HFFc6 (cell line): ENCODE measurements at places on chromosomes 2 and 18.

DNA sequence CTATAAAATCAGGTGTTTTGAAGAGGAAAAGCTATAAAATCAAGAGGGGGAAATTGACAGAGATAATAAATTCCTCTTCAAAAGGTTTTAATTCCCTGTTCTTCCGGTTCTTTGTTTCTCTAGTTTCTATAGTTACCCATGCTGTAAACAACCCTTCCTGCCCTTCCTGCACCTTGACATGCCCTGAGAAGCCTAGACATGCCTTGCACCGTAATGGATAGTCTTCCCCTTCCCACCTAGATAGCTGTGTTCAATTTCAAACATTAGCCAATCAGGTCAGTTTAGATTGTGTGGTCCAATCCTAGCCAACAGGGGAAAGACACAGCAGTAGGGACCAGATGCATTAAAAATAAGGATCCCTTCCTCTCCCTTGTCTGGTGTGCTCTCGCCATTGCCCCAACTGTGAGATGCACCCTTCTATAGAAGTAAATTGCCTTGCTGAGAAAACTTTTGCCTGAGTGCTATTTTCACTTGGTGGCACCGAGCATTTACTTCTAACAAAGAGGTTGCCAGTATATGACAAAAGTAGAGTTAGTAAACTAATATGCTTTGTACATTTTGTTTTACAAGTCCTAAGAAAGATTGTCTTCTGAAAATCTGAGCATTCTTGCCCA is 27.1 kb downstream of the SULT1C4 start:
- DNase-seq = no peak

DNA sequence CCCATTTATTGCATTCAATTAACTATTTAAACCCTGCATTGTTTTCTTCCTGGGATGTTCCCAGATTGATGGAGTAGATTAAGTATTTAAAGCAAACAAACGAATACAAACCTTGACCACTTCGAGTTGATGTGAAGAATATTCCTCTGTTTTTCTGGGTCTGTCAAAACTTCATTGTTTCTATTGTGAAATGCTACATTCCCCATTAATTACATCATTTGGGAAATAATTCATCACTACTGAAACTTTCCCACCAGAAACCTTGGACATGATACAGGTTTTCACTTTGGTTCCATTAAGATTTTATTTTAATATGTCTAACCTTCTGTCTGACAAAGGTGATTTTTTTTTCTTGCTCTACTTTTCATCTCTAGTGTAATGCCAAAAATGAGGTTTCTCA is 365.1 kb upstream of the ETAA1 start:
- no peak for DNase-seq

GRCh38 chr2:240811346-240812300 is 8.4 kb downstream of the KIF1A start:
- DNase-seq = no peak

GRCh38 chr2:230097841-230098240 is 29.1 kb upstream of the SLC16A14 start:
- no peak for DNase-seq

- no peak for DNase-seq
These were observed 22.7 kb upstream of the OTOS start for GRCh38 chr2:240162939-240163714.

DNA sequence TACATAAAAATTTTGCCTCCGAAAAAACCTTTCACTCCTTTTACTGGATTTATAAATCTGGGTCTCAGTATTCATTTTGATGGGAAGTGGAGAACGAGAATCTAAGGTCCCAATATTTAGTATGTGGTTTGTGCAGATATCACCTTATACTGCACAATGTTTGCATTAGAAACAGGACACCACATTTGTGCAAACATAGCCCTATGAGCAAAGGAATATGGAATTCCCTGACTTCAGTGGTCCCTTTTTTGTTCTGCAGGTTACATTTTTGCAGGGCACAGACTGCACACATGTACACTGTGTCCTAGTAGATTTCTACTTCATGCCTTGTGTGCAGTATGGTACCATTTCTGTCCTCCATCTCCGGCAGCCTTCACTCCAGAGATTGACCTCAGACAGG is 130.0 kb downstream of the CDH19 start:
- DNase-seq = no peak

DNA sequence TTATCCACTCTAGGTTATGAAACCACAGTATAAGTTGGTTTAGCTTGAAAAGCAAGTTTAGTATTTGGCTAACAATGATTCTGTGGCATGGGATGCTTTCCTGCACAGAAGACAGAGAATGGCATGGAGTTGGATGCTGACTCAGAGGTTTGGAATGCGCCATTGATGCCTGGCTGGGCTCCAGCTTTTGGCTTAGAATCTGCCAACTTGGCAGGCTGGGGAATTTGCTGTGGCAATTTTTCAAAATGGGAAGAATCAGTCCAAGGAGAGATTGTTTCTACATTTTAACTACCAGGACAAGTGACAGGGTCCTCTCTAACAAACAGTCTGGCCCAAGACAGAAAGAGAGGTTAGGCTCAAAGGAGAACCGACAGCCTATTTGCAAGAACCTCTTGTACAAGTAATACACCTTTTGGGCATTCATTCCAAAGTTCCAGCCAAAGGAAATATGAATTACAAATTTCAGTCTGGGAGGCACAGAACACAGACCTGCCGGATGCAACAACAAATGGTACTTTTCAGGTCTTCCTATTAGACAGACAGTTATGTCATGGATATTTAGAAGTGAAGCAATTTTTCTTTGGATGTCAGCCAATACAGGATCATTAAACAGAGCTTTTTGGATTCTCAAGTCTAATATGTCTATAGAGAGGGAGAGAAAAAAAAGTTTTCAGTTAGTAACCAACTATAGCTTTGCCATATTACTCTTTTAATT is 1027.7 kb downstream of the TMEM182 start:
- no peak for DNase-seq

DNA sequence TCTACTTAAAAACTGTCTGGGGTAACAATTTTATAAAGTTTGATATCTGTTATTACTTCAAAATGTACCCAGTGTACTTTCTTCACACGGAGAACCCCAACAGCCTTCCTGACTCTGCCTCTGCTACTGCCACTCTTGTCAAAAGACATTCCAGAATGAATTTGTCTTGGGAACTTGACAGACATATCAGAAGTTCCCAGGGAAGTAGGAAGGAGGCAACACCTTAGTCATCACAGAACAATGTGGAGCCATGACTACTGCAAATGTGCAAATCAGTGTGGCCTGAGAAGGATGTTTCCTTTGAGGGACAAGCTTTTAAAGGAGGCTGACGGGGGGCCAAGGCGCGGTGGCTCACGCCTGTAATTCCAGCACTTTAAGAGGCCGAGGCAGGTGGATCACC is 133.8 kb upstream of the RNF152 start:
- peak; percentile 54 for DNase-seq

DNA sequence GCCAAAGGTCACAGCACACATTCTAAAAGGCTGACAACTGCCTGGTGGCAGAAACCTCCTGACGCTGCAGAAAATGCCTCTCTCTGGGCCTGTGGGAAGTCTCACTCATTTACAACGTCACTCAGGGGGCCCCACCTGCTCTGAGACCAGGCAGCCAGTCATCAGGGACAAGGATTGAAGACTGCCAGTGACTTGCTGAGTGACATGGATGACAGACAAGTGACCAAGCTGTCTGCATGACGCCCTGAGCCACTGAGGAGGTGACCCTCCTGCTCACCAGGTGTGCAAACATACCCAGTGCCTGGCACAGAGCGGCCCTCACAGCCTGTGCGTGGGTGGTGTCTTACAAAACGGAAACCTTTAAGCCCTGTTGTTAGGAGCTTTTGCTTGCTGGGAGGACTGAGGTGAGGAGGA is 392.4 kb downstream of the TNS1 start:
- no peak for DNase-seq

GRCh38 chr18:27808683-27809082 is 368.2 kb downstream of the CDH2 start:
- DNase-seq = peak; percentile 45

DNA sequence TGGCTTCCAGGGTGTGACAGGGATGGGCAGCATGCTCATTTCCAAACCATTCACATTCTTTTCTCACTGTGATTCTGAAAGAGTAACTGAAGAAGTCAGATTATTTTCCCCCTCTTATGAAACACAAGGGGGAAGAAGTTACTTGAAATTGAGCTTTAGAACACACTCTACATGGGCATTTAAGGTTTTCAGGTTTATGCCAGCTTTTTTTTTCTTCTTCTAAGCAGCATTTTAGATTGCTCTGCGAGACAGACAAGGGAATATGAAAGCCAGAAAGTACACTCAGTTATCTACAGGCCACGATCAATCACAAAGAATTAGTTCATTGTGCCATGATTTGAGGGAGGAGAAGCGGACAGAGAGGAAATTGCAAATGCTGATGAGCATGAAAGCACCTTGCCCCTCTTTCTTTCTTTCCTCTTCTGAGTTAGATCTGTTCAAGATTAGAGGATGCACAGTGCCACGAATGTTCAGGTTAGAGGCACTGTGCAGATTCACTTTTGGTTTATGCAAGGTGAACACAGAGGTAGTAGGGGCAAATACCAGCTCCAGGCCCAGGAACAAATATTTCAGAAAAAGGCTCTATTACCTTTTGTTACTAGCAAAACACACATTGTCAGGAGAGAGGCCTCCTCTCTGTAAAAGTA is 49.2 kb downstream of the CXCR4 start:
- DNase-seq = no peak

DNA sequence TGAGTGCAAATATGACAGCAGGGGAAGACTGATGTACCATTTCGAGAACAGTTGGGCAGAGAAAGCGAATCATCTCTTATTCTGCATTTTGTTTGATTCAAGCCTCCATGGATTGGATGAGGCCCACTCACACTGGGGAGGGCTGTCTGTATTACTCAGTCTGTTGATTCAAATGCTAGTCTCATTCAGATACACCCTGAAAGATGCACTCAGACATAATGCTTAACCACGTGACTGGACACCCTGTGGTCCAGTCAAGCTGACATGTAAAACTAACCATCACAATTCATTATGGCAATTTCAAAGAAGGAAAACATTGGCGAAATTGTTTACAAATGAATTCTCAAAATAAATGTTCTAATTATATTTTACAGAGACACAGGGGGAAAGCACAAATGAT is 1210.2 kb downstream of the DPP10 start:
- DNase-seq = no peak

DNA sequence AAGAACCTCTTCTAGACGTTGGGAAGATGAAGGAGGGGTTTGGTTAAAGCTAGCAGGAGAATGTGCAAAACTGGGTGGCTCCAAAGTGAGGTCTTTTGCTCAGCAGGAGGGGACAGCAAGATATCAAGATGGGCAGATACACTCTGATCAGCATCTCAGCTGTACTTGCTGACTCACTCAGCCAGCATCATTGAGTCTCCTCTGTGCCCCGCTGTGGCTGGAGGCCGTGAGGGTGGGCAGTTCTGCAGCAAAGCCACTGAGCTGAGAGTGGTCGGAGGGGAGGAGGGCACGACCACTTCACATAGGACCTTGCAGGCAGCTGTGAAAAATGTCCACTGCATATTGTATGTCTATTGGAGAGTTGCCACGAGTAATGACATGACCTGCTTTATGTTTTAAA is 152.0 kb downstream of the CAPN13 start:
- DNase-seq = no peak

DNA sequence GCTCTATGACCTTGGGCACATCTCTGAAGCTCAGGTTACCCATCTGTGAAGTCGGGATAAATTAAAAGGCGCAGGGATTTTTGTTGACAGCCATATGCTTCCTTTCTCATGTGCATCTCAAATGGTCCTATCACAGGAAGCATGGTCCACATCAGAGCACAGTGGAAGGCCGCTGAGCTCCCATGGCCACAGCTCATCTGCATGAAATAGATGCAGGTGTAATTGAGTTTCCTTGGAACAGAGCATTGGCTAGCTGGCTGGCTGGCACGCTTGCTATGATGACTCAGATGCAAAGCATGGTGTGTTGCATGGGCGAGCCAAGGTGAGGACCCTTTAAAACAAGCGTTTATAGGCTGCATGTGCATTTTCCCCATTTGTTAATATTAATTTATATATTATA is 79.3 kb downstream of the TXNL1 start:
- DNase-seq = no peak

- no peak for DNase-seq
These were observed 113.6 kb downstream of the RNF144A start for GRCh38 chr2:7030810-7031209.

DNA sequence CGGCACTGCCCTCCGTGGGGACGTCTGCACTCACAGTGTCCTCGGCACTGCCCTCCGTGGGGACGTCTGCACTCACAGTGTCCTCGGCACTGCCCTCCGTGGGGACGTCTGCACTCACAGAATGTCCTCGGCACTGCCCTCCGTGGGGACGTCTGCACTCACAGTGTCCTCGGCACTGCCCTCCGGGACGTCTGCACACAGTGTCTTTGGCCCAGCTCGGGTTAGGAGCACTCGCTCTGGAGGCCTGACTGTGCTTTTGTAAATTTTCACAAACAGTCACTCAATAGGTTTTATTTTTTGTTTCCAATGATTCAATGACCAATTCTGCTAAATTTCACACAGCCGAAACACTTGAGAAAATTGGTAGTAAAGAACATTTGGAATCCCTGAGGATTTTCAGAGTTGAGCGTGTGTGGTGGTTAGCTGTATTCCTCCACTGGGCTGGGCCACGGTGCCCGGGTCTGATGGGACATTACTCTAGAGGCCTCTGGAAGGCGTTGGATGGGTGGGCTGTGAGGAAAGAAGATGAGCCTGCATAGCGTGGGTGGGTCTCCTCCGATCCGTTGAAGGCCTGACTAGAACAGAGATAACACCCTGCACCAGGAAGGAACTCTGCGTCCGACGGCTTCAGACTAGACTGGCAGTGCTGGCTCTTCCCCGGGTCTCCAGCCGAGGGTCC is 134.8 kb downstream of the RTP5 start:
- no peak for DNase-seq

GRCh38 chr2:166333801-166334200 is 41.9 kb downstream of the SCN9A start:
- peak; percentile 29 for DNase-seq

- DNase-seq = no peak
These were observed 10.6 kb downstream of the DGUOK start for GRCh38 chr2:73937103-73937885.

GRCh38 chr18:78701771-78702396 is 277.7 kb upstream of the SALL3 start:
- DNase-seq = no peak

- no peak for DNase-seq
These were observed 3.3 kb downstream of the KIF3C start for GRCh38 chr2:25979001-25979400.

DNA sequence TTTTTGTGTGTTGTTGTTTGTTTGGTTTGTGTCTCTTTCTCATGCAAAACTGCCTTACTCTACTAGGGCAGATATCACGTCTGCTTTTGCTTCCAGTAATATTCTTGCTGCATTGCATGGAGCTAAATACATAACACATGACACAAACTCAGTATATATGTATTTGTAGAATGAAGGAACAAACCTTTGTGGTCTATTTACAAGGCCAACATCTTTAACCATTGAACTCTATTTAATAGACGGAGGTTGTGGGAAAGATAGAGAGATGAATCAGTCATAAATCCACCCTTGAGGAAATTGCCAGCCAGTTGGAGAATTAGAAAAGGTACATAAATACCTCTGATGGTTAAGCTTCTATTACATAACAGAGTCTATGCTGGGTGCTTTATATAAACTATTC is 26.0 kb upstream of the IL1RL1 start:
- DNase-seq = no peak

- no peak for DNase-seq
These were observed 63.5 kb downstream of the CYB5A start for GRCh38 chr18:74228312-74228711.
